ENCODE measurements at places on chromosomes 1 and 21.

DNA sequence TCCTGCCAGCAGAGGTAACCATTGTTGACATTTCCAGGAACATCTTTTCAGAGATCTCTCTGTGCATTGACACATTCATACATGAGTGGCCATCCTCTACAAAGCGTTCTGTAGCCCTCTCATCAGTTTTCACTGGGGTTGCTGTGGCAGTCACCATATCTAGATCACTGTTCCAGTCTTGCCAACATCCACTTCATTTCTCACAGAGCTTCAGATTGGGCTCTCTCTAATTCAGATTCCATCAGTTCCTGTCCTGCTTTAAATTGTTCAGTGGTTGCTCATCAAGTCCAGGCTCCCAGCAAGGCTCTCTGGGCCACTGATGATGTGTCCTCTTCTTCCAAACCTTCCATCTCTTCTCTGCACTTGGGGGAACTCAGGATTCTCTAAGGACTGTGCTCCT lies 173.7 kb downstream of the KCNJ6 start:
- DNase-seq = no peak

- no peak for DNase-seq
Measured at GRCh38 chr1:42529724-42530181, 66.7 kb downstream of the CCDC30 start.

- no peak for DNase-seq
Measured at GRCh38 chr21:37871121-37871862, 45.0 kb downstream of the KCNJ6 start.

- no peak for DNase-seq
Measured at GRCh38 chr1:183577897-183578465, 12.3 kb downstream of the NCF2 start.

DNA sequence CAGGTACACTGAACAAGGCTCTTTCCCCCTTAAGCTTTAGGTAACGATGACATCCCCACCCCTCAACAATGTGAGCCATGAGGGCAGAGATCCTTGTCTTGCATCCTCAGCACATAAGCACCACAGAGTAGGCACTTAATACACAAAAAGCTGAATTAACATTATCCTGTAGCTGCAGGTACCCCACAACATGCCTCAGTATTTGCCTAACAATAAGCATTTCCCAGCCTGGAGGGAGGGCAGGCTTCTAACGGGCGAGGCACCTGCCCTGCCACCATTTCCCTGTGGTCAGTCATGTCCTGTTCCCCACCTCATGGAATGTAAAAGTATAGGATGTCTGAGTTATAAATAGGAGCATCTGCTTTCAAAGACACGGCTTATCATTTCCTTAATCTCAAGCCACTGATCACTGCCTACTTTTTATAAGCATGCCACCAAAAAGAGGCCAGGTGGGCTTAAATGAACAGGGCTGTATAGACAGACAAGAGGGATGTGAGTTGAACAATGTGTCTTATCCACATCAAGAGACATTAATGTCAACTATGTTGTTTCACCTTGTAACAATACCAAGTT lies 3.4 kb downstream of the CAPZB start:
- DNase-seq = no peak

GRCh38 chr1:27027575-27028250 lies 15.1 kb upstream of the TENT5B start:
- DNase-seq = no peak

- no peak for DNase-seq
Measured at GRCh38 chr21:38395581-38395980, 102.7 kb downstream of the ERG start.

DNA sequence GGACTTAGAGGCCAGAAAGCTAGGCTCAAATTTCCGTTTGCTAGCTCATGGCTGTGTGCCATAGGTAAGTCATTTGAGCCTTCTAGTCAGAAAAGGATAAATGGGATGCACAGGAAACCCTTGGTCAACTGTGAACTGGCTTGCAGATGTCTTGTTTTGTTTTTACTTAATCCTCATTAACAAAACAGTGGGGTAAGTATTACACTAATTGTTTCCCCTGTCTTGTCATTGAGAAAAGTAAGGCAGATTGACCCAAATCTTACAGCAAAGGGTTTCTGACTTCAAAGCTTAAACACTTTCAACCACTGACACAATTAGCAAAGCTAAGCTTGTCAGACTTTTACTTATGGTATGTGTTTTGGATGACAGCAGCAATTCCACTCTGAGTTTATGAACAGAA lies 291.3 kb downstream of the NTNG1 start:
- DNase-seq = no peak

DNA sequence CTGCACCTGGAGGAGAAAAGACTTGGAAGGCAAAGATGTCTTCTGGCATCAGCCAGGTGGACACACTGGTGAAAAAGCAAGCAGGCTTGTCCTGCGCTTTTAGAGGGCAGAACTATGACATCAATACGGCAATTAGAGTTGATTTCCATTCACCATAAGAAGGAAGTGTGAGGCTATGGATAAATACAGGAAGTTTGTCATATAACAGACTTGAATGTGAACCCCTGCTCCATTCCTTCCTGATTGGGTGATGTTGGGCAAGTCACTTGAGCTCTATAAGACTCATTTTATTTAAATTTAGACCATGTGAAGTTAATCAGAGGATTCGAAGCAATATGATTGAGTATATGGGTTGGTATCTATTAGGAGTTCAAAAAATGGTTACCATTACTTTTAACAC lies 137.8 kb downstream of the PLPP3 start:
- DNase-seq = no peak

DNA sequence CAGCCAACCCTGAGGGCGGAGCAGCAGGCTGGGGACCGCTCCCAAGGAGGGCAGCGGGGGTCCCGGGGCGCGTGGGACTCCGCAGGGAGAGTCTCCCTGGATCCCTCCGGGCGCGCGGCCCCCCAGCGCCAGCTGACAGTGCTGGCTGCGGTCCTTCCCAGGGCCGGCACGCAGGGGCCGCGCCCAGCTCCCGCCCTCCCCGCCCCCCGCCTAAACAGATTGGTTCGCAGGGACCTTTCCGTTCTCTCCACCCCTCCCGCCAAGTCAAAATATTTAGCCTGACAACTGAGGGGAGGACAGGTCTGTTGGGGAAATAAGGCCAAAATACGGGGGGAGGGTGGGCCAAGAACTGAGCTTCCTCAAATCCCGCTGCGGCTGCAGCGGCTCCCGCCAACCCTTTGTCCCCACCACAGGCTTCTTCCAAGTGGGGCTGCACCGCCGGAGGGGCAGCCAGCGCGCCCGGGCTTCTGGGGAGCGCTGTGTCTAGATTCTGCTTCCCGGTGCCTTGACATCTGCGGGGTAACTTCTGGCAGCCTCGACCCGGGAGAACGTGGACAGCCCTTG lies at the start of gene INSRR:
Gene INSRR, minus strand, starts transcription at position 159 of the 564 bp plus-strand sequence. CDS start 496 bp downstream, outside the sequence.
- no peak for DNase-seq

GRCh38 chr1:204991342-204991844 lies 51.6 kb upstream of the CNTN2 start:
- DNase-seq = no peak

GRCh38 chr1:90126834-90127233 lies 131.9 kb downstream of the ZNF326 start:
- DNase-seq = no peak

DNA sequence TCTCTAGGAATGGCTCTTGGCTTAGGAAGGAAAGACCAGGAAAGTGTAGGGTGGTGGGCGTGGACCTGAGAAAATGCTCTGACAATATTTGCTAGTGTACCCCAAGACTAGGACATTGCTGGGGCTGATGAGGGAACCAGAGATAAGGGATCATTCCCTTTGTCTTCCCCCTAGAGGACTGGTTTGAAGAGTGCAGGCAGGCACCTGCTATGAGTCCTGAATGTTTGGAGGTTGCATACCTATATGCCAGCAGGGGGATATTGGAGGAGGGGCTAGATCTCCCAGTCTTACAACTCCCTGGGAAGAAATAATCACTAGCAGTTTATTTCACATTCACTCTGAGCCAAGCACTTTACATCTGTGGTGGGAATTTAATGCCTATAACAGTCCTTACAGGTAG lies 6.0 kb upstream of the BCL10 start:
- no peak for DNase-seq

DNA sequence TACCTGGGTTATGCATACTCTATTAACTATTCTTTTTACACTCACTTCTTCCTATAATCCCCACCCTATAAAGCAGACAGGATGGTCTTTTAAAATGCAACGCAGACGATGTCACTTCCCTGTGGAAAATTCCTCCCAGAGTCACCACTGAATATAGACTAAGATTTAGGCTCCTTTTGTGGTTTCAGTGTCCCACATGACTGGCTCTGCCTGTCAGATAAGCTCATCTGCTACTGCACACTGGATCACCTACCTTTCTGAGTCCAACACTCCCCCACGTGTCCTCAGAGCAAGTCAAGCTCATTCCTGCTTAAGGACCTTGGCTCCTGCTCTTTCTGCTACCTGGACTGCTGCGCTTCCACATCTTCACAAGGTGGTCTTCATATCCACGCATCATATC lies 73.0 kb upstream of the SIPA1L2 start:
- DNase-seq = no peak

DNA sequence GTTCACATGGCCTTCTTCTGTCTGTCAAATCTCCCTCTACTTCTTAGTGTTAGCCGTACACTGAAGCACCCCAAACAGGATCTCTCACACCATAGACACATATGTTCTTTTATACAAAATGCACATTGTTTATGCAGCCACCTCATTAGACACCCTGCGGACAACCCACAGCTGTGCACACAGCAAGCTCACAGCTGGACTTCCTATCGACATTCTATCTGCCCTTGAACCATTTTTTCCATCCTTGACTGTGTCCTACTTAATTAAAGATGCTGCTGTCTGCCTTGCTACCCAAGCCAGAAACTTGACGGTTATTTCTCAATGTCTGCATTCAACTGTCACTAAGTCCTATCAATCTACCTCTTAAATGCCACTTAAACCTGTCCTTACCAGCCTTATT lies 3.2 kb upstream of the ZBTB21 start:
- DNase-seq = no peak

GRCh38 chr1:92877792-92878191 lies 46.0 kb downstream of the RPL5 start:
- DNase-seq = no peak

GRCh38 chr1:101119289-101119688 lies 93.7 kb upstream of the DPH5 start:
- DNase-seq = no peak

- no peak for DNase-seq
Measured at GRCh38 chr1:26582836-26583460, 53.4 kb downstream of the RPS6KA1 start.

DNA sequence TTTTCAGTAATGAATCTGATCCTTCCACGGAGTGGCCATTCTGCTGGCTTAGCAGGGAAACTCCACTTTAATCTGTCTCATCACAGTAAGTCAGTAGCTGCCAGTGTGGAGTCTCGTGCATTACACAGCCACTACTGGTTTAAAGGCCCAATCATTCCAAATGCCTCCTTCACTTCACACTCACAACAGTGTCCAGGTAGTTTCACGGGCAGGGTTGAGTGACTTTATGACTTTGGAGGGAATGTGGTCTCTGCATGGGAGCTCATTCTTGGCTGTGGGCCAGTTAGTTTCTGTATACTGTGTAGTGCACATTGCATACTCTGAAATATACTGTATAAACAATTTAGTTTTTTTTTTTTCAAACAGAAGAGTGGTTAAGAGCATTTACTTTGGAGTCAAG lies 34.6 kb upstream of the C1orf87 start:
- DNase-seq = no peak

- no peak for DNase-seq
Measured at GRCh38 chr1:1926346-1926811, 7.3 kb upstream of the TMEM52 start.

DNA sequence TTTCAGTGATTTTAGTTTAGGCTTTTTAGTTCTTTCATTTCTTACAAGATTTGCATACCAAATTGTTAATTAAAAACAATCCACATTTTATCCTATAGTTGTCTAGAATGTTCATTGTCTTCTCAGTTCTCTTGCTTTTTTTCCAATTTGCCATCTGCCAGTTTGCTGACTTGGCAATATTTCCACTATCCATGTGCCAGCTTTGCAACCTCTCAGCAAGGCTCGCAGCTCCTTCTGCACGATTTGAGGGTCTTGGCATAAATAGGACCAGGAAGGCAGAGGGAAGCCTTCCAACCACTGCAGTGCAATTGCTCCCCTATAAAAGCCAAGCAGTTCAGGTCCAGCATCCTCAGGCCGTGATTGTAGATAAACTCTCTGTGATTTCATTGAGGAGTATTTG lies 306.8 kb upstream of the FMN2 start:
- DNase-seq = no peak

- DNase-seq = no peak
Measured at GRCh38 chr1:233364026-233364425, 36.5 kb downstream of the MAP3K21 start.

DNA sequence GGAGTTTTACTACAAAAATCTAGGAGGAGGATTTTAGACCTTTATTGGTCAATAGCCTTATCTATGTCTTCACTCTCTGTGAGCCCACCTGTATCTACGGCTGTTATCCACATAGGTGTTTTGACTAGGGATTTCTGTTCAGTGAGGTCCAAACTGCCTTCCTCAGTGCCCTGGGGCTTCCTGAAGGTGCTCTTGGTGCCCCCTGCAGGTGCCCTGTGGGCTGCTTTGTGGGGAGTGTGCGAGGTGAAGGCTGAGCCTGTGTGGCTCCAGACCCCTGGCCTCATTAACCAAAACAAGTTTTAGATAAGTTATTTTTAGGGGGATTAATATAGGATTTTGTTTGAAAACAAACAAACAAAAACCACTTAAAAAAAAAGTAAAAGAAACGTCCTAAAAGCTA lies 122.5 kb downstream of the KIF26B start:
- DNase-seq = no peak

- no peak for DNase-seq
Measured at GRCh38 chr1:234361102-234361603, 12.1 kb upstream of the COA6 start.

- DNase-seq = no peak
Measured at GRCh38 chr1:227215863-227216510, 102.3 kb downstream of the CDC42BPA start.

DNA sequence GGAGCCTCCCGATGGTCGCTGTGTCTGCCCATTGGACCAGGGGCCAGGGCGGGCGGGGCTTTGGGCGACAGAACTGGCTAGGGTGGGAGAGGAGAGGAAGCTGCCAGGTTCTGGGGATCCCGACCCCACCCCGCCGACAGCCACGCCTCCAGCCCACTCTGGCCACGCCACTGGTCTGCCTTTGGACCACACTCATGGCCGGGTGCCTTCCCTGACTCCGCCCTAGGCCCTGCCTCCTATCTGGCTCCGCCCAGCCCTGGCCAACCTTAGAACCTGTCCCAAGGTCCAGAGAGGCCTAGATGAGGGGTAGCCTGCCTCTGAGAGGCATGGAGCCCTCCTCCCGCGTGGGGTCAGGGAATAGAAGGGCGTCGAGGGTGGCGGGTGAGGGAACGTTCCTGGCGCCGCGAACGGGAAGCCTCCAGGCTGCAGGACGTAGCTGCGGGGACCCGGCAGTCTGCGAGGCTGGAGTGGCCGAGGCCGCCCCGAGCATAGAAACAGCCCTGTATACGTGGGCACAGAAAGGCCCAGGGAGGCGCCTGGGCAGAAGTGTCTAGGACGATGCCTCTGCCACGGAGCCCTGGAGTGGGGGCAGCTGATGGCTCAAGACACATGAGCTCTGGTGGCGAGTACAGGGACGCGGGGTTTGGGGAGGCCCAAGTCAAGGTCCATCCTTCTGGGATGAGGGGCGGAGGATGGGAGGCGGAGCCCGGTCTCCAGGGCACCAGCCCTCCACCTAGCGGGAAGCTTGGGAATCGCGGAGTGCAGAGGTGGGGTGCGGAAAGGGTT lies 11.5 kb upstream of the COL16A1 start:
- peak; percentile 16 for DNase-seq

- no peak for DNase-seq
Measured at GRCh38 chr1:30729901-30730300, 6.5 kb upstream of the MATN1 start.
